GM12891 (cell line): ENCODE measurements at places on chromosomes 2 and 18.

GRCh38 chr2:222572264-222572721, 83.6 kb downstream of the FARSB start:
- DNase-seq: no peak

DNA sequence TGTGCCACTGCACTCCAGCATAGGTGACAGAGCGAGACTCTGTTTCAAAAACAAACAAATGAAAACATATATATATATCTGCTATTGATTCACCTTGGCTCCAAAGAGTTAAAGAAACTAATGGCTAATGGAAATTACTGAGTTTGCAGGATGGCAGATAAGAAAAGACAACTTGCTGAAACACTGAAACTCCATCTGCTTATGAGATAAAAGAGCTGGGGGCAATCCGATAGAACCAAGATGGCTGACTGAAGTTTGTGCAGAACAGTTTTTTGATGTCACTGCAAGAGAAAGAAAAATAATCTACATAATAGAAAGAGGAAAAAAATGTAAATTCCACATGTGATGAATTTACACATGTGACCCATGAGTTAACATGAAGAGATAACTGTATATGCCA, 88.2 kb downstream of the LRATD1 start:
- DNase-seq: no peak

DNA sequence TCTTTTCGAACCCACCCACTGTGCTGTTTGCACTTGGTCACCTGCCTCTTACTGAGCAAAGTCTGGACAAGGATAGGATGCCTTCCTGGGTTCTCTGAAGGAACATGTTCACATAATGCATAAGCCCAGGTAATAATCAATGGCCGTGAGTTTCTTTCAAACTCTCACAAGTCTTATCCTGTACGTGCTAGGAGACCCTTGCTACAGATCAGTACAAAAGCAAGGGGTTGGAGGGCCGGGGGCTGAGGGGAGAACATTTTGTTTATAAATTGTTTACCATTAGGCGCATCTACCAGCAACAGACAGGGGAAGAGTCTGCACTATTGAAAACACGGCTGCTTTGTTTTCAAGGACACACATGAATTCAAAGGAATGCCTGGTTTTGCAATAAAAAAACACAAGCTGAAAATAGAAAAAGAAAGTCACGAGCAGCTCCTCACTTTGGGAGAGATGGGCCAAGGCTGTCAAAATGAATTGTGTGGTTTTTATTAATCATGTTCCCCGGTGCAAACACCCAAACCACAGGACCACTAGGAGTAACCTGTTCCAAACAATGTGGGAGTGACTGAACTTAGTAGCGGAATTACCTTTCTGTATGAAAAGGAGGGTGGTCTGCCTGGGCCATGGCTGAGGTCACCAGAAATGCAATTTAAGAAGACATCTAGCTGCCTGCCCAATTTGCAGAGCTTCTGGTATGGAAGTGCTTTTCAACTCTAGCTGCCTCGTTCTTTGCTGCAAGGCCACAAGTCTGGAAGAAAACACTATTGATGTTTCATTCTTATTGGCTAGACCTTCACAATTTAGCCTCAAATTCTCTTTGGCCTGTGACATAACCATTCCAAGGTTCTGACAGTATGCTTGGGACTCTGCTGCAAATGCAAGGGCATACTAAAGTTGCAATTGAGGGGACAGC, 73.5 kb downstream of the CCBE1 start:
- no peak for DNase-seq

- DNase-seq: no peak
These were observed 69.5 kb downstream of the C1D start for GRCh38 chr2:67993329-67993728.
